Activated CD4-positive, alpha-beta T cell treated with anti-CD3 and anti-CD28 coated beads, Interleukin-2, amount 10 ng/mL, durations not matched to agents 24 days and 14 days (primary cell): ENCODE measurements at places on chromosomes 16 and 17. TPM values are rescaled to one million over a fixed set of nuclear protein-coding genes. Genes with fewer than 3 reads are reported as not detected.
A peak's percentile ranks its signal among the peaks of the same experiment; 100 is the strongest.

GRCh38 chr16:71542377-71542776, 16.2 kb downstream of the CHST4 start:
- DNase-seq, result peak; percentile 87

DNA sequence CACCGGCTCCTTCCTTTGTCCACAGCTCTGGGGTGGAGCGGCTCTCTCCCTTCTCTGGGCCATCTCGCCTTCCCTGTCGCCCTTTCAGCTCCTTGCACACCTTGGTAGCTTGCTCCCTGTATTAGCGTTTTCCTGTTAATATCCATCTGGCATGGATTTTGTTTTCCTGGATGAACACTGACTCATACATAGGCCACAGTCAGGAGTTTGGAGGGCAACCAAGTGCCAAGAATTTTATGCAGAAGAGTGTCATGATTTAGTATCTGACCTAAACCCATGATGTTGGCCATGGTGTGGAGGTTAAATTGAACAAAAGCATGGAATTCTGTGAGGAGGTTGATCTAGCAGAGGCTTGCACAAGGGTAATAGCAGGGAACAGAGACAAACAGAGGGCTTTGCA, 180.9 kb downstream of the AIPL1 start:
- no peak for DNase-seq

DNA sequence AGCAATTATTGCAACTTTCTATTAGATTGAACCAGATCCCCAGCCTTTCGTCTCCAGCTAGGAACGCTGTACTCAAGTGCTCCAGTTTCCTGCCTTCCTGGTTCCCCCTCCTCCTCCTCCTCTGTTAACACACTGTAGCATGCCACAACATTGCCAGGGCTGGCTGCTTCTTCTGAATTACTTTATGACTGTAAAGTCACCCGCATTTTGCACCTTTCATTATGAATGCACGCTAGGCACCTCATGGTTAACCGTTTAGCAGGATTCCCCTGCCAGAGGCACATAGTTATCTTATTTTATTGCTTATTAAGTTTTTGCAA, 4.5 kb downstream of the ZNF423 start:
- DNase-seq, result no peak

DNA sequence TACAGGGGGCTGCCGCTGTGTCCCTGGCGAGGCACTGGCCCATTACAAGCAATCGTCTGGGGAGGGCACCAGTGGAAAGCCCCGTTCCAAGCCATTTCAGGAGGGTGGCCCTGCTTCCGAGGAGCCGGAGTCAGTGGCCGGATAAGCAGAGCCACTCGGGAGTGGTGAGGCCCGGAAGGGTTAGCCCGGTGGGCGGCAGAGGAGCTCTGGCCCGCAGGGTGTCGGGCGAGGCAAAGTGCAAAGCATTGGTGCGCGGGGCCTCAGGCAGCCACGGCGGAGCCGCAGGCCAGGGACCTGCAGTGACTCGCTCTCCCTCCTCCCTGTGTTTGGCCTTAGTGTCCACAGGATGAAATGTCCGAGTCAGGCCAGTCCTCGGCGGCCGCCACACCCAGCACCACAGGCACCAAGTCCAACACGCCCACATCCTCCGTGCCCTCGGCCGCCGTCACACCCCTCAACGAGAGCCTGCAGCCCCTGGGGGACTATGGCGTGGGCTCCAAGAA, 24.6 kb downstream of the NME3 start:
- no peak for DNase-seq

GRCh38 chr16:50985733-50986132, 165.3 kb downstream of the SALL1 start:
- DNase-seq, result no peak

The PIK3R6 gene
- 3.7 and 4.5 TPM in 2 replicates for total RNA-seq

- no peak for DNase-seq
Measured at GRCh38 chr16:58001781-58002415, 691 bp downstream of the USB1 start.

The RGS9 gene
- 2.2 and 3.1 TPM in 2 replicates for total RNA-seq

The NTN3 gene
- total RNA-seq, result not detected in 2 replicates

DNA sequence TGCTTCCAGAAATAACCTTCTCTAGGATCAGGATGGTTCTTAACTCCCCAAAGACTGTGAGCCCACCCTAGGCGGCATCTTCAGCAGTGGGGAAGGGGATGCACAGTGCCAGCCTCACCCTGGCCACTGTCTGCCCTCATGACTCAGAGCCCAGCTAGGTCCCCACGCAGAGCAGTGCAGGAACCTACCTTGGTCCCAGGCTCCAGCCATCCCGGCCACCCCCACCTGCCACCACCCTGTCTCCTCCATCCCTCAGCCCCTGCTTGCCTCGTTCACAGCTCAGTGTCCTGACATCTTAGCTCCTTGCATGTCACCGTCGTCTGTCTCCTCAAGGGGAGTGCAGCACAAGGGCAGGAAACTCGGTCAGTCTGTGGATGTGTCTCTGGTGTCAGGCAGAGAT, 16.1 kb upstream of the KRTAP17-1 start:
- peak; percentile 51 for DNase-seq

DNA sequence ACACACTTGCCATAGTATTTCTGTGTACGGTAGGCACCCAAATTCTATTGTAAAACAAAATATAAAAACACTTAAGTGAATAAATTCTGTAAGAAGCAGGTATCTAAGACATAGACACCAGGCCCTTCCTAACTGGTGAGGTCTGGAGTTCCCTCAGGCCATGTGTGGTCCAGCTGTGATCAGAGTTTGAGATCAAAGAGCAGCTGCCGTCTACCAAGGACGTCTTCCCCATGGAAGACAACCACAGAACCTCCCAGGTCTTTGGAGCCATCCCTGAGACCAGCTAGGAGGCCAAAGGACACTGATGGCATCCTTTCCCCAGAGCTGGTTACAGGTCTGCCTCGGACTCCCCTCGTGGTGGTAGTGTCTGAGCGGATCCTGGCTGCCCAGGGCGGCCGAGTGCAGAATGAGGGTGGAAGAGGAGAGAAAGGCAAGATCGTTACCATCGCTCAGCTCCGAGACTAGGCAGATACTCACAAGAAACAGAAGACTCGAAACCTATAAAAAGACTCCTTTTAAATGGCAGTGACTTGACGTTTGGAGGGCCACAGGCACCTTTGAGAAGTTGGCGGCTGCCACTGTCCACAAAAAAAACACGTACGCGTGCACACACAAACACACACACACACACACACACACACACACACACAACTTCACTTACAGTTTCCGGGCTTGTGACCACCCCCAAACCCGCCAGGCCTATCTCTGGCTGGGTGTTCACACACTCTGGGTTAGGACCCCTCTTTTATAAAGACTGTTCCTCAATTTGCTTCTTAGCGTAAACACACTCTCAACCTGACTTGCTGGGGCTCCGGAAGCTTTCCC, 7.5 kb downstream of the TIMP2 start:
- DNase-seq, result no peak

The SMIM36 gene
- total RNA-seq, result not detected in 2 replicates

- DNase-seq, result no peak
Measured at GRCh38 chr17:50458701-50459676, 9.7 kb downstream of the CHAD start.

DNA sequence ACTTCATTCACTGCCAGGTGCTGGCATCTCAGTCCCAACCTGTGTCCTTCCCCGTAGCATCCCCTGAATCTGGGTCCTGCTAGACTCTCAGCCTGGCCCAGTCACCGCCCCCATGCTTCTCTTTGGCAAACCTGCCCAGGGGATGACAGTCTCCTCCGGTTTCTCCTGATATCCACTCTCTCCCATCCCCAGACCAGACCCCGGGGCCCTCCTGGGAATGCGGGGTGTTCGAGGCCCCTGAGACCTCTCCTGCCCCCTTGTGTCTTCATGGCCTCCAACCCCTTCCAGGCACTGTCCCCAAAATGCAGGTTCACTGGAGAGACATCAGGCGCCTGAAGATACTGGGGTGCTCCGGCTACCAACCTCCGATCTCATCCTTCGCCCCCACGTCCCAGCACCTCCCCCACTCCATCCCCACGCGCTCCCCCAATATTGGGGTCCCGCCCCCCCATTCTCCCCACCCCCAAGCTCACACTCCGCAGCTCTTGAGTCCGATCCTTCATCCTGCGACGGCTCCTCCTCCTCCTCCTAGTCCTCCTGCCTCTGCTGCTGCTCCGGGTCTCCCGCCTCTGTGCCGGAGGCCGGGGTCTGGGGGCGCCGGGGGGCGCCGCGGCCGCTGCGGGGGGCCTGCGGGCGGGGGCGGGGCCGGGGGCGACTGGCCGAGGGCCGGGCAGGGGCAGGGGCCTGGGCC, 399 bp downstream of the STX1B start:
- DNase-seq, result no peak

- no peak for DNase-seq
Measured at GRCh38 chr17:81456798-81457197, 55.8 kb downstream of the ACTG1 start.

DNA sequence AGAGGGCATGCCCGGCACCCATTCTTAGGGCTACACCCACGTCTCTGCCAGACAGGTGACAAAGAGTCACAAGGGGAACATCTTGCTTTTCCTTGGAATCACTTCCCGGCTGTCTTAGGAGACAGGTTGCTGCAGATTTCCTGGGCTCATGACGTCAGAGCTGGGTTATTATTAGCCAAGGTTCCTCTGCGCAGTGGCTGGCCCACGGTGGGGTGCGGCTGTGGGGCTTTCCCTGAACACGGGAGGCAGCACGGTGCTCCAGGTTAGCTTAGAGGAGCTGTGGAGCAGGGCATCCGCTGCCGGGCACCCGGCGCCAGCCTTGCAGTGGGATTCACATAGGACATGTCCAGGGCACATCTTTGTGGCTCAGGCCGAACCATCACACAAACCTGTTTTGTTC, 118.0 kb upstream of the PLCG2 start:
- no peak for DNase-seq

- DNase-seq, result no peak
Measured at GRCh38 chr17:71180801-71181385, 939.9 kb upstream of the SOX9 start.

DNA sequence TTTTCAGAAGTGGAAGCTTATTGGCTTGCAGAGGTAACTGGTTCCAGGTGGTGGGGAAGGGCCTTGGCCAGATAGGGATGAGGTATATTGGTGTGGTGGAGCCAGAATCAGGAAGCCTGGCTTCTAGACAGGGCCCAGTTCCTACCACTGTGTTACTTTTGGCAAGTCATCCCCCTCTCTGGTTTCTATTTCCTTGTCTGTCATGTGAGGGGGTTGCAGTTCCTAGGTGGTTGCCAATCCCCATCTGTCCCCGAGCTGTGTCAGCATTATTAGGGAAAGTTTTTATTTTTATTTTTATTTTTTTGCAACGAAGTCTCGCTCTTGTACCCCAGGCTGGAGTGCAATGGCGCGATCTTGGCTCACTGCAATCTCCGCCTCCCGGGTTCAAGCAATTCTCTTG, 3.0 kb downstream of the SMCR8 start:
- no peak for DNase-seq

DNA sequence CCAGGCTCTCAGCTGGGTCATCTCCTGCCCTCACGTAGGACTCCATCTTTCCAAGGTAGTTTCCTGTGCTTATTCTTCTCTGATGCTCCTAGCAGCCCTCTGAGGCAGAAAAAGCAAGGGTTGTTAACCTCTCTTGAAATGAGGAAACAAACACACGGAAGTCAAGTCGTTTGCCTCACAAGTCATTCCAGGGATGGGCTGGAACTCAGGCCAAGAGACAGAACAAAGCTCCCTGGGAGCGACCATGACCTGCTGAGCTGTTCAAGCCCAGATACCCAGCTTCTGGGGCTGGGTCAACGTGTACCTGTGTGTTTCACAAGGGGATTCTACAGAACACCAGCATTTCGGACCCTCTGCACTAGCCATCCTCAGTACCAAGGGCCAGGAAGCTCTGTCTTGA, 28.1 kb downstream of the SRL start:
- DNase-seq, result no peak

DNA sequence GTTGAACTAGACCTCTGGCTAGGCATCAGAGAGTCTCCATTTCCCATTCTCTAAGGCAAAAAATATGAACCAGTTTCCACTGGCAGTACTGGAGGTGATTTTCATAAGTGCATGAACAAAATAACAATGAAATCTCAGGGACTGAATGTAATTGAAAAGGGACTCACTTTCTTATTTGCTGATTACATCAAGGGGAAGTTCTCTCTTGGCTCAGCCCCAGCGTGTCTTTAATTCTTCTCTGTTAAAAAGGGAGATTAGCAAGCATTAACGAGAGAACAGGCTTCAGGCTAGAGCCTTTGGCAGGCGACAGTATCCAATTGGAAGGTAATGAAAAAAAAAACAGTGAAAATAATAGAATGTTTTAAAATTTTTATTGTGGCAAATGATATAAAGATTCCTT, 34.0 kb upstream of the ADAMTS18 start:
- no peak for DNase-seq

DNA sequence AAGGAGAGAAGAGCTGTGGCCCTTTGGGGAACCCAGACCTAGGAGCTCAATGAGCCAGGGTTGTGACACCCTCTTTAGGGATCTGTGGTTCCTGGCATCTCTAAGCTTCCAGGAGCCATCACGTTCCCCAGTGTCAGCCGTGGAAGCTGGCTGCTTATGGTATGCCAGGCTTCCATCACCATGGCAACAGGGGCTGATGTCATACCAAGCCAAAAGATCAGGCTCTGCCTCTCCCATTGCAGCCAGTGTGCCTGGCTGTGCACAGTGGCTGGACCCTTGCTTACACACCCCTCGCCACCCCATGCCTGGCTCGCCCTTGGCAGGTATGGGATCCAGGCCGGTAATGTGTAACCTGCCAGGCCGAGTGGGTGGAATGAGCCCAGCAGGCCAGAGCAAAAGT, 91.1 kb downstream of the SSH2 start:
- DNase-seq, result no peak

GRCh38 chr17:55402374-55402773, 19.3 kb downstream of the MMD start:
- DNase-seq, result no peak

The KRTAP3-1 gene
- not detected in 2 replicates for total RNA-seq

The SNX20 gene
- 33.3 and 34.9 TPM in 2 replicates for total RNA-seq

The CCDC78 gene
- 6.9 and 8.0 TPM in 2 replicates for total RNA-seq
